ENCODE measurements at places on chromosomes 7 and 10.

DNA sequence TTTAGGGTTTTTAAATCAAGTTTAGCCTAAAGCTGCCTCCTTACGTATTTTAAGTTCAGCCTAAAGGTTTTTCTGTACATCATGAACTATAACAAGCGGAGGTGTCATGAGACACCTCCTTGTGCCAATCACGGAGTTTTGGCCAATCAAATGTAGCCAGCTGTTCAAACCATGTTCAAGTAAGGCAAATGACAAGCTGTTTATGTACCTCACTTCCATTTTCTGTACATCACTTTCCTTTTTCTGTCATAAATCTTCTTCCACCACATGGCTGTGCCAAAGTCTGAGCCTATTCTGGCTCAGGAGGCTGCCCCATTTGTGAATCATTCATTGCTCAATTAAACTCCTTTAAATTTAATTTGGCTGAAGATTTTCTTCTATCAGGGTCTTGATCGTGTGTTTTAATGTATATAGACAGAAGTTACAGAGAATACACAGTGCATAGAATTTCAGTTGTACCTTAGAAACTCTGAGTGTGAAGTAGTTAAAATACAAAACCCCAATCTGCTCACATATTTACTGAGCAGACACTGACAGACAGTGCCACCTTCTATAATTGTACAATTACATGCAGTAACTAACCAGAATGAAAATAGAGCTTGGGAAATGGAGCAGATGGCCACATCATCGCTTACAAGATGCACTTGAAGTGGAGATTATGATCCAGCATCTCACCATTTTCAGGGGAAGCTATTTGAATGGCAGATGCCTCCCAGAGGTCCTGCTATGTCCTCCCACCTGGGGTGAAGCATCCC is 76.9 kb upstream of the LANCL2 start:
- peak; percentile 94 for DNase-seq

DNA sequence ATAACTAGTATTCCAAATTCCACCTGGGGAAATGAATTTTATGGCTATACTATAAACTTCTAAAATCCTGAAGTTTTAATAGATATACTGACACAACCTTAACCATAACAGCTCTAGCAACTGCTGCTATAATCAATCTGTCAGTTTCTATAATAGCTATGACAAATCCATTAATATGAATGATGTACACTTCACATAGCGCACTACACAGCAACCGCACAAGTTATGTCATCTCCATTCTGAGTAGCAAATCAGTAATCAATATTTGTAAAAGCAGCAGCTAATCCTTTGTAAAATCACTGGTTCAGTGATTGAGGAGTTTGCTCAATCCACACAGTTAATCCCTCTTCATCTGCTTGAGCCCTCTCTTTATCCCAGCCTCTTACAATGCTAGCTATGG is 105.3 kb downstream of the SKAP2 start:
- DNase-seq, result no peak

DNA sequence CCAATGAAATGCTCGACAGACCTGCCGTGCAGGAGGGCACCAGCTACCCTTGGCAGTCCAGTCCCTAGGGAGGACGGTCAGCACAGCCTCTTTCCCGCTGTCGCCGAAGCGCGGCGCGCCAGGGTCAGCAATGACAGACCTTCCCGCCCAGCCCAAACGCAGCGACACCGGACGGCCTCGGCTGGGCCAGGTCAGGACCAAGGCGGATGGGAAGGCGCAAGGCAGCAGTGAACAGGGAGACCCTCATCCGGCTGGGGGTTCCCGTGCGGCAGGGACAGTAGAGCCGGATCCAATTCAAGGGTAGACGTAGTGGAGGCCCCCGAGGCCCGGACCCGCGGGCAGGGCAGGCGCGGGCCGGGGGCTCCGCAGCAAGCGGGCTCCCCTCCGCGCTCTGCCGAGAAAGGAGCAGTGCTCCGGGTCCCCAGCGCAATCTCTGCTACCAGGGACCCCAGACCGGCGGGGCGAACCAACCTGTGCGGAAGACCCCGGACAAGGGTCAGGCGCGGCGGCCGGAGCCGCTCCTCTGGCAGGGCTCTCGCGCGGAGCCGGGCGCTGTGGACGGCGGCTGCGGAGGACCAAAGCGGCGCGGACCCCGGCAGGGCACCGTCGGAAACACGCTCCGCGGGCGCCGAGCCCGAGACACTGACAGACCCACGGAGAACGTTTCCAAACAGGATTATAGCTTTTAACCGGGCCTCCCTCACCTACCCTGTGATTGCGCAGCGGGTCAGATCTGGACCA is at the start of gene SEC31B:
TSS of gene SEC31B (minus strand) at position 551 of the 741 bp plus-strand sequence. CDS start 2,909 bp downstream, outside the sequence.
- DNase-seq, result no peak

DNA sequence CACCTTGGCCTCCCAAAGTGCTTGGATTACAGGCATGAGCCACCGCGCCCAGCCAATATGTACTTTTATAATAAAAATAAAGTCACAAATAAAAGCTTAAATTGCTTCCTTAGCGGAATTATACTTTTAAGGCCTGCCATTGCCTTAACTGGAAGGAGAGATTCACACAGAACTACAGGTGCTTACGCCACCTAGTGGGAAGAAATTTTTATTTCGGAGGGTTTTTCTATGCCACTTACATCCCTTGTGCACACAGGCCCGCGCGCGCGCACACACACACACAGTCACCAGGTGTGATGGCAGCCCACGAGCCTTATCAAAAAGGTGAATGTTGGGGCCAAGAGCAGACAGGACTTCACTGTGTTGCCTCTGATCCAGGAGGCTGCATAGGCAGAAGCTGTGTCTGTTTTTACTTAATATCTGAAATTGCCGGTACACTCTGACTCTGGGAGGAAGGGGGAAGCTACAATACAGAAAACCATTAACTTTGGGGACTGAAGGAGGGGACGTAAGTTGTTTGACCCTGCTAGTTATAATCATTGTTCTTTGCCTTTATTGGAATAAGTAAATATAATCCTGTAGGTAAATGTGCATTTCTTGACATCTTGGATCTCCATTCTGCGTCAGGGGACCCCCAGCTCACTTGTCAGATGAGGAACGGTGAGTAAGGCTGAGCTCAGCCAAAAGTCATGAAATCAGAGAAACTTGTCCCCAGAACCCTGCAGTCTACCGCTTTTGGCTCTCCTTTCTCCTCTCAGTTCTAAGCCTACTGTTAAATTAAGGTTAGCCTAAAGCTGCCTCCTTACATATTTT is 87.1 kb downstream of the SLC16A9 start:
- DNase-seq, result peak; percentile 36

GRCh38 chr7:1862560-1862959 is 192.5 kb downstream of the ELFN1 start:
- DNase-seq, result no peak

DNA sequence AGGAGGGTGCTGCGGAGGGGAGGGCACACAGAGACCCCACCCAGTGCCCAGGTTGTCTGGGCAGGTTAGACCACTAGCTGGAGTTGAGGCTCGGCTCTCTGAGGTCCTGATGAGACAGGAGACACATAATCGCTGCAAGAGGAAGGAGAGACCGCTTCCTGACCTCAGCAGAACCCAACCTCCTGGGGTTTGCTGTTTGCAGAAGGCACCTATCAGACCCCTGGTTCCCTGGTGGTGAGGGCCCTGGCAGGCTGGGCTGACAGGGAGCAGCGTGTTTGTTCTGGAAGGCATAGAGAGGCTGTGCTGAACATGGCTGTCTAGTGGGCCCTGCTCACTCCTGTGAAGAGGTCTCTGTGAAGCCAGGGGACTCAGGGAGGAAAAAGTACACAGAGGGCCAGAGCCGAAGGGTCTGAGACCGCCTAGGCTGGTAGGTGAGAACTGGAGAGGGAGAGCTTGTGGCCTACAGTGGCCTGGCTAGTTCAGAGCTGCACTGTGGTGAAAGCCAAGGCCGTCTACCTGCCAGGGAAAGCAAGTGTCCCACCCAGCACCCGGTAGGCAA is 39.4 kb upstream of the NPFFR1 start:
- DNase-seq, result no peak

- DNase-seq, result no peak
Observed at GRCh38 chr7:79770063-79770462, 316.6 kb upstream of the MAGI2 start.

All from NCI-H1694 (cell line).